ENCODE measurements at places on chromosomes 7 and 10.

DNA sequence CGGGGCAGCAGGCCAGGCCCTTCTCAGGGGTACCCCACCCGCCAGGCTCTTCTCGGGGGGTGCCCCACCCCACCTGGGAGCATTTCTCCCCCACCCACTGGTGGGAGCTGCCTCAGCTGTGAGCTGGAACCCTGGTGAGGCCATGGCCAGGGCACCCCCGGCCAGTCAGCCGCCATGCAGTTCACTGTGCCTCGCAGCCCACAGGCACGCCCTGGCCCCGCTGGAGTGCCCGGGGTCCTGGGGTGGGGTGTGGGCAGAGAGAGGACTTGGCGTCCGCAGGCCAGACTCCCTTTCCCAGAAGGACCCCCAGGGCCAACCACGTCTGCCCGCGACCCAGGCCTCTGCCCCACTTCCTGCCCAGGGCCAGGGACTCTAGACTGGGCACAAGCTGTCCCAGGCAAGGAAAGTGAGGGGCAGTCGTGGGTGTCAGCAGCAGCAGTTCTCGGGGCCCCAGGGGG lies 13.1 kb downstream of the DPYSL4 start:
- DNase-seq, result no peak

DNA sequence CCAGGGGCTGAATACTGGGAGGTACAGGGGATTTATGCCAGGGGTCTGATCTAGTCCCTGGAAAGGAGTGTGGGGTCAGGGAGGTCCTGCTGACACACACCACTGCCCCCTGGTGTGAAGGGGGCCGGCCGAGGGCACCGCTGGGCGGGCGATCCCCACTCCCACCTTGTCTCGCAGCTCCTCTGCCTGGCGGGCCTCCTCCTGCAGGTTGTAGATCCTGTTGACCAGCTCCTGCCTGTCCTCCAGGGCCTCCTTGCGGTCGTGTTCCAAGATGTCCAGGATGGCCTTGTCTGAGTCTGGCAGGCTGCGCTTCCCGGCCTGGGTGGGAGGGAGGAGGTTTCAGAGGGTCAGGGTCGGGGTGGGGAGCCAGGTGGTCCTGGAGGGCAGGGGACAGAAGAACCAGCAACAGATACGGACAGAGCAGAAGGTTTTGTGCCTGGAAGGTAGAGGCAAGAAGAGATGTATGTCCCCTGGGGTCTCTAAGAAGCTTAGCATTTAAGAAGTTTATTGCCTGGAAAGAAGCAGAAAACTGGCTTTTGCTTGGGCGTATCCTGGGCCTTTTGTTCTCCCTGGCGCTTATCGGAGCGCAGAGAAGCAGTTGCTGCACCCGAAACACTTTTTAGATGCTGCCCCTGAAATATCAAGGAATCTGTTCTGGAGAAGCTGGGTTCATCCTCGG lies 94.5 kb upstream of the GNA12 start:
- DNase-seq, result no peak

DNA sequence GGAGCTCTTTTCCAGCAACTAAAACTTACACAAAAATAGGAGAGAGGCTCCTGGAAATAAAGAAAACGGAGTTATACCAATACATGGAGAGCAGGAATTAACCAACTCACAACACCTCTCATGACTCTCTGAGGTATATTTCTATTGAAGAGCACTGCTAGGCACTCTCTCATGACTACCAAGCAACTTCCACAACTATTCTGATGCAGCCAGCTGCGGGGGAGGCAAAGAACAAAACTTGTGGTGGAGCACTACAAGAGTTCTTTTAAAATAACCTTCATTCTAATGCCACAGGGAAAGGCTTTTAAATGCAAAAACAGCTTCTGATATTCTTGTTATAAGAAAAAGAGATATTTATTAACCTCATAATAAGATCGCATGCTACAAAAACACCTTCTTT lies 140.7 kb downstream of the SLC25A13 start:
- no peak for DNase-seq

DNA sequence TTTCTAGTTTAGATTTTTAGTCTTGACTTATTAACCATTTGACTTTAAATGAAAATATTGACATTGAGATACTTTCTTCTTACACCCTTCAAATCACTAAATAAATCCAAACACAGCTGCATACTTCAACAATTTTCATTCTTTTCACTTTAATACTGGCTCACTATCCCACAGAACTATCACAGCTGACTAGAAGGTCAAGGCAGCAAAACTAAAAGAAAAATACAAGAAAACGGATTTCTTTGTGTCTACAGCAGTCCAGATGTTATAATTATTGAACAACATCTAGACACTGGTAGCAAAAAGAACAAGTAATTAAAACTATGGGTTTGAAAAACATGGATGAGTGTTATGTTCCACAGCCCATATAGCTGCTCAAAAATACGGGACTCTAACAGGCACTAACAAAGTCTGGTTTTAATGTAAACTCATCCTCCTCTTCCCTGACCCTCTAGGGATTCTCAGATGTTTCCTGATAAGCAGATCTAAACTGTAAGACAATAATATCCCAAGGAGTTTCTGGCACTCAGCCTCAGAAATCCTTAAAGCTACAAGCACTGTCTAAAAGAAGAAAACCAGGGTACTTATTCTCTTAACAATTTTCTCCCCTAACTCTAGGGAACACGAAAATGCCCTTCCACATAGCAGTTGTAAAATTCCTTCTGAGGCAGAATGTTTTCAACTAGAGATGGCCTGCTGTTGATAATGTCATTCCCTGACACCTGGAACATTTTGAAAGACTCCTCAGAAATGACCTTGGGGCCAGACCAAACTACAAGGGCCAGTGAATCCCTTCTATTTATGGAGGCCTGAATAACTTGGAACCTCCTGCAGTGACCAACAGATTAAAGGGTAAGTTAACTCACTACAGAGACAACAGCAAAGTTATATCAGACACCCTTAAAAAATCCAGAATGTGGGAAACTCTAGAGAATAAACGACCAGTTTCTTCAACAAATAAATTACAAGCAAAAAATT lies 12.8 kb downstream of the DNMBP start:
- no peak for DNase-seq

DNA sequence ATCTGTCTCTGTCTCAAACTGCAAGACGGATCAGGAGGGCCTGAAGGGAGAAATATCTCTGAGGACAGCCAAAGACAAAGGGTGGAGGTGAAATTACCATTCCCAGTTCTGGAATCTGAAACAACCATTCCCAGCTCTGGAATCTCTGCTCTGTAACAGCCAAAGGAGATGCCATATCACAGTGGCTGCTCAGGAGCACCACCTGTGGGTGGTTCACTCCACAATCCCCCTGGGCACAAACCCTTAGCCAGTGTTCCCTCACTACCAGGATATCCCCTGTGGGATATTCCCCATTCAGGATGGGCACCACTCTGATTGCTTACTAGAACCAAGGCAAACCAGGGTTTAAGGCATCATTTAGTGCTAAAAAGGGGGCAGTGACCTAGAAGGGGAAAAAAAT lies 199.0 kb downstream of the HTR7 start:
- no peak for DNase-seq

DNA sequence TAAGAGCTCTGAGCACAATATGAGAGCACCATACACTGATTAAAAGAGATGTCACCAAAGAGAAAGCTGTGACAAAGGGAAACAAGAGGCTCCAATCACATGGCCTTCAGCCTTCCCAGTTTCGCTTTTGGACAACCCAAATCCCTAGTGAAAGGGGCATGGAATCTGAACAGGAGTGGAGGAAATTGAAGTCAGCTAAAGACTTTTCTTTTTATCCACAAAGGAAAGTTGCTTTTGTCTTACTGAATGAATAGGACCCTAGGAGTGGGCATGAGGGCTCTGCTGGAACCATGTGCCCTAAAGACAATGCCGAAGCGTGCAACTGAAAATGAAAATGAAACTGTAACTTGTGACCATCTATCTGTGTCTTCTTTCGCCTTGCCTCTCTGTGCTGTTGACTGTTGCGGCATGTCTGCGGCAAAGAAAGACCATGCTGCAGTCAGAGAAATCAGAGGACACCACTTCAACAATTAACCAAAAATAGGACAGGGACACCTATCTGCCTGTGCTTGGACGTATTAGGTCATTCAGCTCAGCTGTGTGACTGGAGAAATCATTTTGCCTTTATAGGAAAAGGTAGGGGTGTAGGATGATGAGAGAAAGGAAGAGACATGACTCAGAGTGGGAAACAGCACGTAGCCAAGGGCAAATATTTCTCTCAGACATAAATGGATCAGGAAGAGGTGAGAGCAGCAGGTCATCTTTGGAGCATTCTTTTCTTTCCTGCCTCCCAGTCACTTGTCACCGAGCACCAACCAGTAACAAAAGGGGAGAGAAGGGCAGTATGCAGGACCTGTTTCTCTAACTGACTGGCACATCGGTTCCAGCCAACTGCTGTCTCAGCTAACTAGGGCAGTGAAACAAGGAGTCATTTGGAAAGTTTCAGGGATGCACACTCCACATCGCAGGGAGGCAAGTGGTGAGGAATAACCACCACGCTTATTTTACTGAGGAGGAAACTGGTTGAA lies 12.3 kb downstream of the CAV2 start:
- DNase-seq, result no peak

GRCh38 chr10:125694883-125695282 lies 11.9 kb upstream of the TEX36 start:
- DNase-seq, result peak; percentile 57

Data from HTR-8/SVneo (cell line).